Fibroblast of skin of abdomen (primary cell): ENCODE measurements at places on chromosomes 11 and 22.

- DNase-seq: peak; percentile 50
Observed at GRCh38 chr11:63635762-63636465, 21.7 kb upstream of the PLAAT3 start.

DNA sequence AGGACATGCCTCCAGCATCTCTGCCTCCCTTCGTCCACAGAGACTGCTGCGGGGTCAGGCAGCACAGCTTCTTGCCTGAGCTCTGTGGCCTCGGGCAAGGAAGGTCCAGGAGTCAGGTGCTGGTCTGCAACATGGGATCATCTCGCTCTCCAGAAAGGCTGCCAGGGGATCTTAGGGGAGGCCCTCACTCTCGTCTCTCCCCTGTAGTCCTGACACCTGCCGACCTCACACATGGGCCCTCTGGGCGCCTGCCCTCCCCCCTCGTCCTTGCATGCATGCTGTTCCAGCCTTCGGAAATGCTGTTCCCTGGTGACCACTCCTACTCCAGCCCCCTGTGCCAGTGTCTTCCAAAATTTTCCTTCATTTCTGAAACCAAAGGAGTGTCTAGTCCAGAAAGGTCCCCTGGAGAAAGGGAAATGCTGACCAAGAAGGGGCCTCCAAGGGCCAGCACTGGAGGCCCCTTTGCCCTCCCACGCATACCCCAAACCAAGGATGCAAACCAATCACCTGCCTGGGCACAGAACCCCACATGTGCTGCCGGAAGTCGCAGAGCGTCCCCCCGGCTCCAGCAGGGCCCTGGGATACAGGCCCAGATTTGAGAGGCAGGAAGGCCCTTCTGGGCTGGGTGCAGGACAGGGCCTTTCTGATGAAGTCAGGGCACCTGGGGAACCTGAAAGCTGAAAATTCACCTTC lies 41.0 kb downstream of the IGF2 start:
- no peak for DNase-seq

DNA sequence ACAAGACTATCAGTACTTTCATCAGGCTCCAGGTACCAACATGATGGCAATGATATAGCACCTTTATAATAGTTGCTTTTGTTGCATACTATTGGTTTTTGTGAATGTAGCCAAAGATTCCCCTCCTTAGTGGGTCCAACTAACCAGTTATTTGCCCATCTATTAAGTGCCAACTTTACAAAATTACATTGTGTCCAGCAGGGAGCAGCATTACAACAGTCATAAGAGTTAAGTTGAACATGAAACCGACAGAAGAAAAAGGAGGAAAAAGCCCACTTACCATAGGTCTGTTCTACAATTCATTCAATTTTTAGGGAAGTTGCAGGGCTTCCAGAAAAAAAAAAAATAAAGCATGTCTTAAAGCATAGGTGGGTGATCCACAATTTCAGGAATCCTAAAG lies 21.6 kb downstream of the IMMP1L start:
- peak; percentile 57 for DNase-seq

DNA sequence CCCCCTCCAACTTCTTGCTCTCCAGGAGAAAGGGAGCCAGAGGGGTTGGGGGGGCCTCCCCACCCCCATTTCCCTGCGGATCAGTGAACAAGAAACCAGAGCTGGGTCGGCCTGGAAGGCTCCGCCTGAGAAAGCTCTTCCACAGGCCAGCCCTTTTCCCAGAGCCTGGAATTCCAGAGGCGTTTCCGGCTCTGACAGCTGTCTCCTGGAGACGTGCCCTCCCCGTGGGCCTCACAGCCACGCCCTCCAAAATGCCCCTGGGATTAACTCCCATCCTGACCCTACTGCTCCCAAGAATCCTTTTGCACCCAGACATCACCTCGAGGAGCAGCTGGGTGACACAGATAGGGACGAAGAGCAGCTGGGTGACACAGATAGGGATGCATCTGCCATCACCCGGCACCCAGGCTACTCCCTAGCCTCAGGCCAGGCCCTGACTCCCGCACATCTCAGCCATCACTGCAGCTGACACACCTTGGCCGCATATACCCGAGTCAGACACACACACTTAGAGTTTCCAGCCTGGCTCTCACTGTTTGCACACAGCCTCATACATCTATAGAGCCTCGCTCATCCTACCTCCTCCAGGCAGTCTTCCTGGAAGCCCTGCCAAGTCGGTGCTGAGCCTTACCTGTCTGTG lies 7.6 kb upstream of the CDC42EP1 start:
- DNase-seq: peak; percentile 74

DNA sequence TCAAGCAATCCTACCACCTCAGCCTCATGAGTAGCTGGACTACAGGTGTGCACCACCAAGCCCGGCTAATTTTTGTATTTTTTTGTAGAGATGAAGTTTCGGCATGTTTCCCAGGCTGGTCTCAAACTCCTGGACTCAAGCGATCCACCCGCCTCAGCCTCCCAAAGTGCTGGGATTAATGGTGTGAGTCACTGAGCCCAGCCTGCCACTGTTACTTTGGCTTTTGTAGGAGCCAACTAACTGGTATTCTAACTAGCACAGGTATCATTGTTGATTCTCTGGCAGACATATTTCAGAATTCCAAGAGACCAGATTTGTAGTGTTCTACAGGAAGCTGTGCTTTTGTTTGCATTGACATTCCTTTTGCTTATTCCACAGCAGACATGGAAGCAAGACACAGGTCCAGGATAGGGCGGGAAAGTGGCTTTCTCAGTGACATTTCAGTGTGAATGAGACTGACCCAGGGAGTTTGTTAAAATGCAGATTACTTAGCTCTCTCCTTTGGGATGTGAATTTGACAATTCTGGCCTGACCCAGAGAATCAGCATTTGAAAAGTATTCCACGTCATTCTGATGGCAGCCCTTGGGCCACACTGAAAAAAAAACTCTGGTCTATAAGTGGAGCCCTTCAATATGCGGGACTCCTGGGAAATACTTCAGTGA lies 52.2 kb upstream of the PAX6 start:
- DNase-seq: no peak

- DNase-seq: no peak
Observed at GRCh38 chr11:13262096-13262495, 15.5 kb upstream of the BMAL1 start.

GRCh38 chr11:125626288-125626950 lies 1.5 kb downstream of the CHEK1 start:
- DNase-seq: peak; percentile 93

DNA sequence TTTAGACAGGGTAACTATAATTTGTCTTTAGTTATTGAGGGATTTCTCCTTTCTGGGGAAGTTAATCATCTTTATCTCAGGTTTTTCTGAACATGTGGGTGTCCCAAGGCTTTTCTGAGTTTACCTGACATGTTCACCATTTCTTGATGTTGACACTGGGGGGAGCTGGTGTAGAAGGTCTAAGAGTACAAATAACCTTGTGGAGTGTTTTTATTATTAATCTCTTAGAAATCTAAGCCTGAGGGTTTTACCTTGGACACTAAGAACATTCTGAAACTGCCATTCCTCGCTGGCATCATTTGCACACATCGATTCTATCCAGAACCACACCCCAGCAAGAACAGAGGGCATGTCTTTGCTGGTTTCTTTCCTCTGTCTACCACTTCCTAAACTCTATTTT lies 15.6 kb upstream of the C11orf91 start:
- DNase-seq: no peak

DNA sequence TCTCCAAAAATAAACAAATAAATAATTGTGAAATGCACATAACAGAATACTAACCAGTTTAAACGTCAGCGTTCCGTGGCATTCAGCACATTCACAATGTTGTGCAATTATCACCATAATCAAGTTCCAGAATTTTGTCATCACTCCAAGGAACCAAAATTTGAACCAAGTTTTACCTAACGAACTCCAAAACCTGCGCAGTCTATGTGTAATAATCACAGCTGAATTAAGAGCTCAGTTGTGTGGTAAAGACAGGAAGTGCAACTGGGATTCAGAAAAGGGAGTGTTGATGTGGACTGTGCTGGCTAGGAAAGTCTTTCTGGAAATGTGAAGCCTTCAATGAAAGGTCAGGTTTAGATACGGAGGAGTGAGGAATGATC lies 5.4 kb upstream of the MCAM start:
- DNase-seq: no peak

DNA sequence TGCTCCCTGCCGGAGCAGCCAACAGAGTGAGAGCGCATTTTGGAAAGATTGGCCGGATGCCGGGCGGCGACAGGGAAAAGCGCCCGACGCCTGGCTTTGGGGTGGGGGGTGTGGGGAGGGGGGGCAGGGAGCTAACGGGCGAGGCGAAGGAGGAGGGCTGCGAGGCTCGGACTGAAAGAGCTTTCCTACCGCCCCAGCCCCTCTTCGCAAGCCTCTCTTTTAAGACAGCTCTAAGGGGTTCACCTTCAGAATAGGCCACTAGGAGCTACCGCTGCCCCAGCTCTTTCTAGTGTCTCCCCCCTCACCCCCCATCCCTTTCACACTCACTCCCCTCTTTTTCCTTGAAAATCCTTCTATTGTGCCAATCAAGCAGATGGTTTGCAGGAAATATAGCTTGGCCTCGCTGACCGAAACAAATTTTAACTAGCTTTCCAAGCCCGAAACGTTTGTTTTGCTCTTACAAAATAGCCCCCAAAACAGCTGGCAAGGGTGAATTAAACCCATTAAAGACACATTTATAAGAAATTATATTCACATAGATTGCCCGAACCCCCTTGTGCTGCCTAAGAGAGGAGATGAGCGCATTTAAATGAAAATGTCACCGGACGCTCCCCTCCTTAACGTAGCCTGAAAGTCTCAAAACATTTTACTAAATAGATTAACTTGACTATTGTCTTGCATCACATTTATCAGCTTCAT lies 3.7 kb upstream of the DBX1 start:
- no peak for DNase-seq

- no peak for DNase-seq
Observed at GRCh38 chr11:1037506-1038055, 1.1 kb upstream of the MUC6 start.

DNA sequence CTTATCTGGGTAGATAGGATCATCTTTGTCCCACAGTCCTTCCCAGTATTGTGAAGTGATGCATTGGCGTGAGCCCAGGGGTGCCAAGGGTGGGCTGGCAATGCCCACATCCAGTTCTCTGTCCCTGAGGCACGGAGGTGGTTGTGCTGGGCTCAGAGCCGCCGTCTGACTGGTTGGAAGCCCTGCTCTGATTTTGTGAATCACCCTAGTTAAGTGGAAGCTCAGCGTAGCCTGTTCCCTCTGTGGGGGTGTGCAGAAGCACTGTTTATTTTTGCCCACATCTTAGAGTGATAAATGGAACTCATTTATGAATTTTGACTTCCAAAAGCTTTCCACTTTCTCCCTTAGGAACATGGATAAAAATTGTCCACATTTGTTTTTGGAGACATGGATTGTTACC lies 13.6 kb downstream of the BCR start:
- no peak for DNase-seq

DNA sequence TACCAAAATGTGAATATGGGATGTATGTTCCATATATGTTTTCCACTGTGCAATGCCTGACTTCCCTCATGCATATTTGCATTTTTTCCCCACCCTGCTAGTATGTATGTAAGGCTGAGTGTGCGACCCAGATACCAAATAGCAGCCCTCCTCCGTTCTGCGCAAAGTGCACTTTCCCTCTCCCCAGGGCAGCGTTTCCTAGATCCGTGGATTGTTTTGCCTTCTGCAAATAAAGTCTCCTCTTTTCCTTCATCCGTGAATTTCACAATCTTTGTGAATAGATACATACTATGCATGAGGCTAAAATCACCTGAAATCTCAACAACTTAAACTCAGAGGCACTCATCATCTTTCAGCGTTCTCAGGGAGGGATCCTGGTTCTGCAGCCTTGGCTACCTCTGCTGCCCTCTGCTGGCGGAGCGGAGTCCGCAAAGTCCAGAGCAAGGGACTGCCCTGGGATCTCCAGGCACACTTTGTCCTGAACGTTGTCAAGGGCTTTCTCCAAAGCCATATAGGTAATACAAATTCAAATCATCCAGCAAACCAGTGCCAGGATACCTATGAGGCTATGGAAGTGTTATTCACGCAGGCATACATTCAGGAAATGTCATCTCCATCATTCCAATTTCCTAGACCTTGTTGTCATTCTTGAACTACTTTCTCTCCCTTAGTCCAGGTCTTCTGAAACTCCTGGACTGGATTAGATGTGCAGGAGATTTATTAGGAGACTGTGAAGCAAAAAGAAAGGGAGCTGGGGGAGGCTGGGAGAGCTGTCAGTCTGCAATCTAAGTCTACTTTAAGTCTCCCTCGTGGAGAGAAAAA lies 53.1 kb downstream of the CNTF start:
- DNase-seq: peak; percentile 54

DNA sequence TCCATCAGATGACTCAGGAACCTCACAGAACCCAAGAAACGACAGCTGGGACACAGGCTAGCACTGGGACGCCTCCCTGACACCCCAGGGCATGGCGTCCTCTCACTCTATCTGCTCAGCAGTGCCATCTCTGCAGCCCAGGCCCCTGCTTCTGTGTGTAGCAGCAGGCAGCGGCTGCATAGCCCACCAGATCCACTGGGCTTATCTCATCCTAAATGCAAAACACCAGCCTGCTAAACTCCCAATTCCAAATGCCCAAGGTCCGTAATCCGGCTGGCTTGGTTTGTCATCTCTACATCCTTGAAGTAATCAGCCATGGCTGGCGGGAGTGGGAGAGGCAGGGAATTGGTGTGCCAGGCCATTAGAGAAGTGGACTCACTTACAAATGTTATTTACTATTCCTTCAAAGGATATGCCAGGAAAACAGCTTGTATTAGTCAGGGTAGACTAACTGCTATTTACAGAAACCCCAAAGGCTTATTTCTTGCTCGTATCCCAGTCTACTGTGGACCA lies 30.7 kb downstream of the SPATA19 start:
- no peak for DNase-seq
